ENCODE measurements at places on chromosomes 5 and 9.
A peak's percentile ranks its signal among the peaks of the same experiment; 100 is the strongest.

GRCh38 chr5:150024346-150024984 is 23.9 kb downstream of the HMGXB3 start:
- DNase-seq: no peak

GRCh38 chr9:136973618-136974617 is 3.4 kb upstream of the PTGDS start:
- no peak for DNase-seq

GRCh38 chr9:68760674-68761333 is 55.8 kb downstream of the PIP5K1B start:
- no peak for DNase-seq

GRCh38 chr5:41842777-41843176 is 27.4 kb downstream of the OXCT1 start:
- no peak for DNase-seq

DNA sequence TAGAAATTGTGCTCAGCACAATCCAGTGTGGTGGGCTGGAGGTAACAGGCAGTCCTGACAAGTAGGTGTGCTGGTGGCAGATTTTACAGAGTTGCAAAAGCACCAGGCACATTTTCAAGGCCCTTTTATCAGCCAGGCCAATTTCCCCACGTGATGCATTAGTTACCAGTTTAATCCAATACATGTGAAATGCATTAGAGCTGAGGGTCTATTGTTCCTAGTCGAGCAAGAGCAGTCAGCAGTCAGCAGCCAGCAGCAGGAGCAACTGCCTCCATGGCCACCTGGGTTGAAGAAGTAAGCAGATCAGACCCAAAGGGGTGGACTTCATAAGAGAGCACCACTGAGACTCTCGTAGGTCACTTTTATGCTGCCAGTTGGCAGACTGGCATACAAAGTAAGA is 76.7 kb downstream of the EPB41L4A start:
- DNase-seq: no peak

- DNase-seq: no peak
These were observed 43.9 kb downstream of the PRRT1B start for GRCh38 chr9:131589124-131589711.

DNA sequence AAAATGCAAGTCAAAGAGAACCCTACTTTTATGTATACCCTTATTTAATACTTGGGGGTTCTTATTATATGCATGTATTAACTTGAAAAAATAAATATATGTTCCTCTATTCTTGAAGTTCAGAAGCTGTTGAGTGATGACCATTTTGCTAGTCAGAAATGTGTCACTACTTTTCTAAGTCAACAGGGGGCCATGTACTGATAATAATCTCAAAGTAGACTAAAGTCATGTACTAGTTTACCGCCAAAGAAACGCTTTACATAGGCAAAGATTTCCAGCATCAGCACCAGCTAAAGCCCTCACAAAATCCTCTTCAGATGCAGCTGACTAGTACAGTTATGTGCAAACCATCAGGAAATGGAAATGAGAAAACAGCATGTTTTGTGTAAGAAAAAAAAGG is 5.7 kb upstream of the BHMT start:
- DNase-seq: no peak

- no peak for DNase-seq
These were observed 272.3 kb downstream of the ZSWIM6 start for GRCh38 chr5:61604076-61605025.

DNA sequence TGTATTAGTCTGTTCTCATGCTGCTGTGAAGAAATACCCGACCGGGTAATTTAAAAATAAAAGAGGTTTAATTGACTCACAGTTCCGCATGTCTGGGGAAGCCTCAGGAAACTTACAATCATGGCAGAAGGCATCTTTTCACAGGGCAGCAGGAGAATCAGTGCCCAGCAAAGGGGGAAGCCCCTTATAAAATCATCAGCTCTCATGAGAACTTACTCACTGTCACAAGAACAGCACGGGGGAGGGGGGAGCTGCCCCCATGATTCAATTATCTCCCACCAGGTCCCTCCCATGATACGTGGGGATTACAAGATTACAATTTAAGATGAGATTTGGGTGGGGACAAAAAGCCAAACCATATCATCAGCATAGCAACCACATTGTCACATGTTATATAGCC is 102.5 kb downstream of the GPBP1 start:
- DNase-seq: no peak

- DNase-seq: peak; percentile 6
These were observed 353.7 kb downstream of the SLCO4C1 start for GRCh38 chr5:101942321-101942882.

DNA sequence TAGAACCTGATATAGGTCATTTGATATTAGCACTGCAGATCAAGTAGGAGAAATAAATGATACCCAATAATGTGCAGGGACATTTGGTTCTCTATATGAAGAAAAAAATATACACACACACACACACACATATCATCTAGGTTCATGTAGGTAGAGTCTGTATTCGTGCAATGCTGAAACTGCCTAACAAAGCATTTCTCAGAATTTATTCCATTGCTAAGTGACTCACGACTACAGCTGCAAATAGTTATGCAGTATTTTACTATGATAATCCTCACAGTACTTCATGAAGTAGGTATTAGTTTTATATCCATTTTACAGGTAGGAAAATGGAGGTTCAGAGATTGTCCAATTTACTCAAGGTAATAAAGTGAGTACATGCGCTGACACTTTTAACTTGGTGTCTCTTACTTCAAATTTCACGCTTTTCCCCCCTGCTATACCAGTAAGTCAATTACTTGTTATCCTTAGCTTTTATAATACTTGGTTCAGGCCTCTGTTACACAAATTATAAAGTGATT is 2.4 kb downstream of the GIN1 start:
- DNase-seq: no peak

DNA sequence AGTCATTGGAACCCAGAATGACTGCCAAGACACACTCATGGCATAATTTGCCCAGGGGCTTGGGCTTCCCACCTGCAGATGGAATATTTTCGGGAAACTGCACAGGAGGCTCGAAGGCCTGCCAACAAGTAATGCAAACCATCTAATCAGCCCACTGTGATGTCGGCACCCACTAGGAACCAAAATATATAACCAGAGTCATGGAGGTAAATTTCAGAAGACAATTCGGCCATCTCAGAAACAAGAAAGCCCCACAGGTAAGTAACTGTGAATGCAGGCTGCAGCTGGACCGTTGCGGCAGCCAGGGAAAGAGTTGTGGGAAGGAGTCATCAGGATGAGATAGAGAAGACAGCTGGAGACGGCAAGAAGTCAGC is 264.4 kb downstream of the SYK start:
- no peak for DNase-seq

Measured in germinal center (tissue), 1 donor.